ENCODE measurements at places on chromosomes 11 and 22. TPM values are rescaled to one million over a fixed set of nuclear protein-coding genes. Genes with fewer than 3 reads are reported as not detected.

The TRIM49D2 gene
- total RNA-seq = not detected

The EMID1 gene
- total RNA-seq = 1.00 TPM

The SMC1B gene
- not detected for total RNA-seq

The C11orf87 gene
- not detected for total RNA-seq

The ASCL2 gene
- not detected for total RNA-seq

The MFNG gene
- 0.09 TPM for total RNA-seq

The CRYAB gene
- total RNA-seq = 12.7 TPM

Data from smooth muscle cell of bladder (primary cell).